Heart right ventricle (tissue), 16 donors: ENCODE measurements at places on chromosomes 2 and 18. TPM values are rescaled to one million over a fixed set of nuclear protein-coding genes. Genes with fewer than 3 reads are reported as not detected.

DNA sequence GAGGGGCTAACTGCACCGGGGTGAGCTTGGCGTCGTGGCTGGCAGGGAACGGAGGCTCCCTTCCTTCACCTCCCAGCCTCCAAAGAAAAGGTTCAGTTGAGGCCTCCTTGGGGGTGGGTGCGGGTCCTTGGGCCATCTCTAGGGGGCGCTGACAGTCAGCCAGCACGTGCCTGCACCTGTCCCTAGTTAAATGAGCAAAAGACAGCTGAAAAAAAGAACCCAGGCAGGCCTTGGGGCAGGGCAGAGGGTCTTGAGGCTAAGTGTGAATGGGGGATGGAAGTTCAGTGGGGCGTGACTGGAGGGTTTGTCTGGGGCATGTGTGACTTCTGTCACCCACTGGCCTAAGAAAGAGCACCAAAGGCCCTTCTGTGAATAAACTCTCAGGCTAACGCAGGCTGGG is 56.4 kb downstream of the ZFP36L2 start:
- no peak for DNase-seq

DNA sequence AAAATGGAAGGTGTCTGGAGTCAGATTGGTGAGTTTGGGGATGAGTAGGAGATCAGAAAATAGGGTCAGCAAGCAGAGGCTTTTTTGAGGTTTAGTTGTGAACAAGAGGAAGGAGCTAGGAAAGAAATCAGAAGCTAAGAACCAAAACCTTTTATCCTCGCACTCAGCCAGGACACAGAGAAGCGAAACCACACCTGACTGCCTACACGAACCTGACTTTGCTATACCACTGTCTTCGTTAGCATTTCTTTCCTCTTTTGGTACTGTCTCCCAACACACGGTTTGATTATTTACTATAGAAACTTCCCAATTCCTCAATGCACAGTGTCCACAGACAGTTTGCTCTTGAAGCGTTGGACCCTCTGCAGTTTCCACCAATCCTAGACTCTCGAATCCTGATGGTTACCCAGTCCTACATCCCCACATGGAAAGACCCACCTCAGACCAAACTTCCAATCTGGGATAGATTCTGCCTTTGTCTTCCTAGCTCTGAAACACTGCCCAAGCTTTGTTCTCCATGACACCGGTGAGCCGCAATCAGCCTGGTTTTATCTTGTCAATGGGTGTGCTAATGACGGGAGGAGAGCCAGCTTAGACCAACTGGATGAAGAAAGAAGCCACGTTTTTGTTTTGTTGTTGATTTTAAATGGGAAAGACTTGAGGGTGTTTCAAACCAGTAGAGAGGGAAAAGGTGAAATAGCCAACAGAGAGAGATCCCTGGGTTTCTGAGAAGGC is 137.4 kb downstream of the CABLES1 start:
- no peak for DNase-seq

DNA sequence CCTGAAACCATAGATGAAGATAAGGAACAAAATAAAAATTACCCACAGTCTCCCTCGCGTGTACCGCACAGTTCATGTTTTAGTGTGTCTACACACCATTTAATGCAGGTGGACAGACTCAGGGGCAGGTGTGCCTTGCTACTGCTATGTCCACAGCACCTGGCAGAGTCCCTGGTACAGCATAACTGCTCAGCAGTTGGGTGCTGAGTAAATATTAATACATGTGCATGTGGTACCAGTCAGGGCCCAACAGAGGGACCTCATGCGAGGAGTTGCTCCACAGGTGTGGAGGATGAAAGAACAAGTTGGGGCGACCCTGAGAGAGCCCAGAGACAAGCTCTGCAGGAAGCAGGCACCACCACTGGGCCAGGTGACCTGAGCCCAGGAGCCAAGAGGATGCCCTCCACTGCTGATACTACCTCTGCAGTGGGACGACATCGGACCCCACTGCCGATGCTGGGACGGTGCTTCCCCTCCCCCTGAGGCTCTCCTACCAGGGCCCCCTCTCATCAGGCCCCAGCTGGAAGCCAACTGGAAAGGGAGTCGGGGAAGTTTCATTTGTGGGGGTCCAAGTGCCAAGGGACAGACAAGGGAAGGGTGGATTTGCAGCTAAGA is 100.8 kb downstream of the NEDD4L start:
- DNase-seq = no peak

- no peak for DNase-seq
Observed at GRCh38 chr2:197800091-197800490, 4.3 kb upstream of the PLCL1 start.

GRCh38 chr2:118584062-118584749 is 263.2 kb downstream of the EN1 start:
- no peak for DNase-seq

- DNase-seq = no peak
Observed at GRCh38 chr2:75960472-75961009, 249.8 kb upstream of the GCFC2 start.

- DNase-seq = no peak
Observed at GRCh38 chr2:39688181-39688580, 22.5 kb downstream of the TMEM178A start.

DNA sequence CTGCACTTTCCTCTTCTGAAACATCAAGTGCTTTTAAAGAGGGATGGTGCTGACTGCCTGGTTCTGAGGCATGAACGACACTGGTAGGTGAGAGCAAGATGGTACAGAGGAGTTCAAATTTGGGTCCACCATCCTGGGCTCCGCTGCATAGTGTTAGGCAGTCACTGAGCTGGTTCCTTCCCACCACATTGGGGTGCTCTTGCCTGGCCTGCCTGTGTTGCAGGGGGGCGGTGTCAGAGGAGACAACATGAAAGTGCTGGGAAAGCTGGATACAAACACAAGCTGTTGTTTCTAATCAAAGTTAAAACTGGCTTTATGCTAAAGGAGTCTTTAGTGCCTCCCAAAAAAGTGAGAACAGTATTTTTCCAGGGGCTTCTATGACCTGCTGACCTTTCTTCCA is 258.1 kb downstream of the GBX2 start:
- DNase-seq = no peak

DNA sequence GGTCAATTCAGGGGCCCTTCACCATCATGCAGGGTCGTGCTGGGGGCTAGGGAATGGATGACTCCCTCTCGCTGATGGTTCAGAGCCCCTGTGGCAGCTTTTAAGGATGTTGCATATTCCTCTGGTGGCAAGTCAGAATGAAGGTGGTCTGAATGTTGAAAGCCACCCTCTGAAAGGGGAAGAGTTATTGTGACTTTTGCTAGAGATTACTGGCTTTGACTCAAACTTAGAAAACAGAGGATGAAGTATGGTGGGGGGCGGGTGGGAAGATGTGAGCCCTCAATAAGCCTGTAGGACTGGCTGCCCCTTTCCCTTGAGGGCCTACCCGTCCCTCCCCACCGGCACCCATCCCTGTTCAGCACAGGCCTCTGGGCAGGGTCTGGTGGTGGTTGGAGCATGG is 23.2 kb downstream of the MC2R start:
- DNase-seq = no peak

DNA sequence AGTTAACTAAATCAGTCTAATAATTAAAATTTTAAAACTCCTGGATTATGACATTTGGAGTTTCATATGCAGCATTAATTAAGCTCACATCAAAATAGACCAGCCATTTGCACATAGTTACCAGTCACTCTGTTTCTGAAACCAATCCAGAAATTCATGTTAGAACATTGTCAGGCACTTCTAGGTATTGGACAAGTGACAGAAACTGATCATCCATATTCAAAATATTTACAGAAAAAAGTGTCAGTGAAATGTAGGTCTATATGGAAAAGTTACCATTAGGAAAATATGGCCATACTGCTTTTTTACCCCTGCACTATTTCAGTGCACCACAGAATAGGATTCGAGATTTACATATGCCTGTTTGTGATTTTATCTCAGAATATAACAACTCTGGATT is 33.4 kb downstream of the UPP2 start:
- DNase-seq = no peak

DNA sequence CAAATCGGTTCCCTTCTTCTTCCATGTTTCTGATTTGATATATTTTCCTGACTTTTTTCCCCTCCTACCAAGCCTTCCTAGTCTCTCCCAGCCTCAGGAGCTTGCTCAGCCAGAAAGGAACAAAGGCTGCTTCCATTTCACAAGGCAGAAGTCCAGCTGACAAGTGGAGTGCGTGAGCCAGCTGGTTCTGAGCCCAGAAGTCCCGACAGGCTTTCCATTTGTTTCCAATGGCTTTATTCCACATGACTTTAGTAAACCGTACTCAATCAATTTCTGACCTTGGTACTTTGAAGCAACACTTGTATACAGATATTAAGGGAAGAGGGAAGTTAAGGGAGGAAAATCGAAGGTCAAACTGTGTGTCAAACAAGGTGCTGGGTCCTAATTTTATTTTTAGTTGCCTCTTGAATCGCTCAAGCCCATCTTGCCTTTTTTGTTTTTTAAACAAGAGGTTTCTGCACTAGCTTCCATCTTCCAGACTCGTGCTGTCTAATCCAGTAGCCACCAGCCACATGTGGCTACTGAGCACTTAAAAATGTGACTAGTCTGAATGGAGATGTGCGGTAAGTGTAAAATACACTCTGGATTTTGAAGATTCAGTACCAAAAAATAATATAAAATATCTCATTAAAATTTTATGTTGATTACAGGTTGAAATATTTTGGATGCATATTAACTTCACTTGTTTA is 36.2 kb downstream of the WIPF1 start:
- DNase-seq = peak; percentile 87

- no peak for DNase-seq
Observed at GRCh38 chr18:12958478-12958877, 10.7 kb downstream of the SEH1L start.

DNA sequence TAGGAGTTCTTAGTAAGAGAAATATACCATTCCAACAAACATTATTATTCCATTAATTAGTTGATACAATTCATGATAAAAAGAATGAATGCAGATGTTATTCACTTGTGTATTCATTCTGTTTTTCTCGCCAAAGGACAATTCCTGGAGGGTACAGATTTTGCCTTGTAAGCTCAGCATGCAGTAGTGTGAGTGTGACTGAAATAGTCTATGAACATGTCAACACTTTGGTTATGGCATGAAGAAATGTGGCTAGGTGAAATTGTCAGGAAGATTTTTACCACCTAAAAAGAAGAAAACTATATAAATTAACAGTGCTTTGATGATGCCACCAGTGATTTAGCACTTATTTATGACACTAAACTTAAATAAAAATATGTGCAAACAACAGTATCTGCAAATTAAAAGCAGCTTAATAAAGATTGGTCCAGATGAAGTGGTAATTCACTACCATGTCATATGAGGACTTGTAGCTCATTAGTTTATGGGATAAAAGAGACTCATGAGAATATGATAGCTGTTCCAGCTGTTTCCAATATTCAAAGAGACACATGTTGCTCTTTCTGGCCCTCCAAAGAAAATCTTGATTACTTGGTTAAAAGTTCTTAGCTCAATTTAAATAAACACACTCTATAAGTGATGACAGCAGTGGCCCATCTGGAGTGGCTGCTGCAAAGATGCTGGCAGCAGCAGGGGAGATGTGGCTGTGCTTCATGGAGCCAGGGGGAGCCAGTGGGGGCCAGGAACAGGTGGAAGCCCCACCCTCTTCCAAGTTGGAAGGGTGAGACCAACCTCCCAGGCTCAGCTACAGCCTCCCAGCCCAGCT is 165.0 kb downstream of the CDH19 start:
- no peak for DNase-seq

DNA sequence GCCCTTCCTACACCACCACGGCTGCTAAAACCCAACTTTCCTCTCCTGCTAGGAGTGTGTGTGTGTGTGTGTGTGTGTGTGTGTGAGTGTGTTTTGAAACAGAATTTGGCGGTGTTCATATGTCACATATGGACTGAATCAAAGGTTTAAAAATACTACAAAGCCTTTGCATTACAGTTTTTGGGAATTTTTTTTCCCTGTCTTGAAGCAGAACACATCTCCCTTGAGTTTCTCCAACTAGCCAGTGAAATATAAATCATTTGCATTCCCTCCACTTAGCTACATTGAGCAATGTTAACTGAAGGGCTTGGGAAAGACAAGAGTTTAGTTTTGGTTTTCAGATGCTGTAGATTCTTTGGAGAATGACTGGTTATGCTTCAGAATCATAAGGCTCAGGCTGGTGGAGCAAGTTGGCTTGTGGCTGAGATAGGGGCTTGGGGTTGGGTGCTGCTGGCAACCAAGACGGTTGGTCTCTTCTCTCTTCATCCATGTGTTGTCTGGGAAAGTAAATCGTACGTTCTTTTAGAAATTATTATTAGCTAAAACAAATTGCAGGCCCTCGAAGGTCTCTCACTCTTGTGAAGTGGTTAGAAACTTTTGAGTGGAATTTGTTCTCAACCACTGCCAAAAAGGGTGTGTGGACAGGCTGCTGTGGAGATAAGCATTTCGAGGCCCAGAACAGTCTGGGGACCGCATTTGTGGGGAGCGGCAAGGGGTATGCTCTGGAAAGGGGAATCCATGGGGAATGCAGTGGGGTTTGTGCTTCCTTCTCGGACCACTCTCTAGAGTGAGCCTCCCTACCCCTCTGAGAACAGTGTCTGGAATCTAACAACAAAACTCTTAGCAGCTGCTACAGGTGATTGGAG is 1.4 kb downstream of the NRP2 start:
- no peak for DNase-seq

GRCh38 chr2:174776675-174777074 is 12.4 kb upstream of the CHRNA1 start:
- DNase-seq = no peak

DNA sequence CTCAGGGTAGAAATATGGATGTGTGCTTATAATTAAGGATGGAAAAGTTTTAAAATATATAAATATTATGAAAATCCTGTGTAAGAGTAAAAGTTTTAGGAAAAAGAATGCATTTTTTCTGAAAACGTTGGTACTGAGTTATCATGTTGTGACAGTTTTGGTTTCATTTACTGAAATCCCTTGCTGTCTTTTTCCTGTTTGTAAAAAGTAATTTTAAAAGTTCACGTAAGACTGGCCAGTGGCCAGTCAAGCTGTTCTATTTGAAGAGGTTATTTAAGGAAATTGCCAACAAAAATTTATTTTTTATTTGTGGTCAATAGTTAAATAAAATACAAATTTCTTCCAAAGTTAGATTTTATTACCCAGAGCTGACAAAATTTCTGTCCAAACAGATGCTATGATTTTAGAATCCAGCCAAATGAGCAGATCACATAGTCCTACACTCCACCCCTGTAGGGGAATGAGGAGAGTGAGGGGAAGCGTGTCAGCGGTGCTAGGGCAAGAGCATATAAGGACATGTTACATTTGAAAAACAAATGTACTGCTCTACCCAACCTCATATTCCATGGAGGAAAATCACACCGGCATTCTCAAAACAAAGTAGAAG is 297.8 kb upstream of the TFPI start:
- DNase-seq = no peak

GRCh38 chr2:62363166-62363565 is 142.8 kb downstream of the TMEM17 start:
- DNase-seq = no peak

The FAM228A gene
- 0.29 TPM for polyA plus RNA-seq

The ATF2 gene
- 7.8 TPM for polyA plus RNA-seq

The VIT gene
- polyA plus RNA-seq = 9.6 TPM

The ZSWIM2 gene
- not detected for polyA plus RNA-seq

The NRBP1 gene
- 25.5 TPM for polyA plus RNA-seq

The SERTAD2 gene
- 5.6 TPM for polyA plus RNA-seq

The SNRNP200 gene
- 49.2 TPM for polyA plus RNA-seq

The GBX2 gene
- polyA plus RNA-seq = 0.15 TPM

The PJVK gene
- 6.6 TPM for polyA plus RNA-seq

The GAREM1 gene
- polyA plus RNA-seq = 2.4 TPM

The CFAP65 gene
- polyA plus RNA-seq = not detected

The INPP5D gene
- polyA plus RNA-seq = 7.5 TPM
